ENCODE measurements at places on chromosomes 2 and 18.

- DNase-seq, result no peak
Measured at GRCh38 chr2:71699428-71699827, 246.1 kb downstream of the DYSF start.

GRCh38 chr2:70132244-70133126 lies 45.2 kb downstream of the PCBP1 start:
- peak; percentile 65 for DNase-seq

DNA sequence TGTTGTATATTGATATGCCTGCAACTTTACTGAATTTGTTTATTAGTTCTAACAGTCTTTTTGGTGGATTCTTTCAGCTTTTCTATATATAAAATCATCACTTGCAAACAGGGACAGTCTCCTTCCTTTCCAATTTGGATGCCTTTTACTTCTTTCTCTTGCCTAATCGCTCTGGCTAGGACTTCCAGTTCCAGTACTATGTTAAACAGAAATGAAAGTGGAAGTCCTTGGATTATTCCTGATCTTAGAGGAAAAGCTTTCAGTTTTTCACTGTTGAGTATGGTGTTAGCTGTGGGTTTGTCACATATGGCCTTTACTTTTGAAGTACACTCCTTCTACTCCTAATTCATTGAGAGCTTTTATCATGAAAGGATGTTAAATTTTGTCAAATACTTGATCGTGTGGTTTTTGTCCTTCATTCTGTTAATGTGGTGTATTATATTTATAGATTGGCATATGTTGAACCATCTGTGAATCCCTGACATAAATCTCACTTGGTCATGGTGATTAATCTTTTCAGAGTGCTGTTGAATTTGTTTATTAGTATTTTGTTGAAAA lies 52.9 kb downstream of the REL start:
- DNase-seq, result peak; percentile 14

DNA sequence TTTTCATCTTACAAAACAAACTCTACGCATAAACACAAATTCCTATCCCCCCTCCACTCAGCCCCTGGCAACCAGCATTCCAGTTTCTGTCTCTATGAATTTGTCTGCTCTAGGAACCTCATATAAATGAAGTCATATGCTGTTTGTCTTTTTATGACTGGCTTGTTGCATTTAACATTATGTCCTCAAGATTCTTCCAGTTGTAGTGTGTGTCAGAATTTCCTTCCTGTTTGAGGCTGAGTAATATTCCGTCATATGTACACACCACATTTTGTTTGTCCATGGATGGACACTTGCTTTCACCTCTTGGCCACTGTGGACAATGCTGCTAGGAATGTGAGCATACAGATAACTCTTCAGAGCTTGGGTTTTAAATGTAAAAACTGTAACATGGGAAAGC lies 272.1 kb downstream of the GBX2 start:
- DNase-seq, result peak; percentile 3

GRCh38 chr18:23900994-23901393 lies 113.6 kb upstream of the TTC39C start:
- peak; percentile 70 for DNase-seq

- DNase-seq, result peak; percentile 23
Measured at GRCh38 chr2:237345891-237346640, 67.9 kb downstream of the COL6A3 start.

- DNase-seq, result peak; percentile 40
Measured at GRCh38 chr2:80238692-80239469, 65.7 kb downstream of the LRRTM1 start.

DNA sequence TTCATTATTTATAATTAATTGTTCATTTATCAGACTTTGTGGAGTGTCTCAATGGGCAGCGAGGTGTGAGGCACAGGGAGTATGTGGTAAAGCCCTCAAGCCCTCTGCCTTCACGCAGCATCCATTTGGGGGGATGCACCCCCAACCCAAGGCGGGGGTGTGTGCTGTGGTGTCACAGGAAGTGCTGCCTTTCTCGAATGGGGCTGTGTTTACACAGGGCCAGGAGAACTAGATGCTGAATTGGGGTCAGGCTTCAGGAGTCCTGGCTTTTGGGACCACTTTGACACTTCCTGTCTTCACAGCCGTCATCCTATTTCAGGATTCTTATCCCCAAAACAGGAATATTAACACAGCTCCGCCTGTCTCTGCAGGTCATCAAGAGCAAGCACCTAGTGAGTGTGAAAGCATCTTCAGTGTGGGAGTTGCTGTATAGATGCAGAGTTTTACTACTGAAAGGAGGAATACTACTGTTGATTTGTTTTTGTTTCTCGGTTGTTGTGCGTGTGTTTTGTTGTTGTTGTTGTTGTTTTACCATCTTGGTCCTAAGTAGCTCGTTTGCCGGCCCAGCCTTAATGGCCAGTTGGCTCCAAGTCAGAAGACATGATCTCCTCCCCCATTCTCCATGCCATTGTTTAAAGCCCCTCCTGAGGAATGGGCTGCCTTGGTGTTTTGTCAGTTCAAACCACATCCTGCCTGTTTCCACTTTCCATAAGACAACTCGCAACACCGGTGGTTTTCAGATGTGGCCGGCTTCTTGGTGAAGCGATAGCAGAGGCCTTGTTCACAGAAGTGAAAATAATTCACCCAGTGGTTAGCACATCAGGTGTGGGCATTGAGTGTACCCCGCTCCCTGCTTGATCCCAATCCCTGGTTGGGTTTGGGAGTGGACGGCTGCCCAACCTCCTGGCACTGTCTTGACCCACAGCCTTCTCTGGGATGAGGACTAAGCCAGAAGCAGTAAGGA lies 221.3 kb downstream of the BCL2 start:
- DNase-seq, result no peak

DNA sequence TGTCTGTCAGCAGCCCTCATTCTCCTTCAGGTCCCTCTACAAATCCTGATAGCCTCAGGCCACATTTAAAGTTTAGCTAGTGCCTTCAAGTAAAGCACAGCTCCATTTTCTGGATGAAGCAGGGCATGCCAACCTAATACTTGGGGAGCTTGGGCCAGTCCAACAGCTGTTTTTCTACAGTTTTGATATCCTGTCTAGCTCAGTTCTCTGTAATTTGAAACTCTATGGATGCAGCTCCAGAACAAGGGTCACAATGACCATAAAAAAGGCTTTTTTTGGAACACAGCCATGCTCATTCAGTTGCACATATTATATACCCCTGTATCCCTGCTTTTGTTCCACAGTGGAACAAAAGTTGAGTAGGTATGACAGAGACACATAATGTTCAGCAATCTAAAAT lies 373.5 kb downstream of the SUCLG1 start:
- no peak for DNase-seq

DNA sequence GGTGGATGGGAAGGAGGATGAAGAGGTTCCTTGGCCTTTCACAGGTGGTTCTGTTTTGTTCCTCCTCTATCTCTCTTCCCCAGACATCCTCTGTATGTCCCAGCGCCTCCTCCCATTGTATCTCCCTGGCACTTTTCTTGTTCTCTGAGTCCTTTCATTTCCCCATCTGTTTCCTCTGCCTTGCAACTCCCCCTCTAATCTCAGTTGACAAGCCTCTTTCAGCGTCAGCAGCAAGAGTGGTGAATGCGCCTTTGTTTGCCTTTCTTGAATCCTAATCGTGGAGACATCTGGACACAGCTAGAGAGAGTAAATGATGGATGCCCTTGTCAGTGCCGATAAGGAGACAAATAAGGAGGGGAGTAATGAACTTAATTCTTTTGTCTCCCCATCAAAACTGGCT lies 167.0 kb downstream of the NDUFA10 start:
- DNase-seq, result no peak

DNA sequence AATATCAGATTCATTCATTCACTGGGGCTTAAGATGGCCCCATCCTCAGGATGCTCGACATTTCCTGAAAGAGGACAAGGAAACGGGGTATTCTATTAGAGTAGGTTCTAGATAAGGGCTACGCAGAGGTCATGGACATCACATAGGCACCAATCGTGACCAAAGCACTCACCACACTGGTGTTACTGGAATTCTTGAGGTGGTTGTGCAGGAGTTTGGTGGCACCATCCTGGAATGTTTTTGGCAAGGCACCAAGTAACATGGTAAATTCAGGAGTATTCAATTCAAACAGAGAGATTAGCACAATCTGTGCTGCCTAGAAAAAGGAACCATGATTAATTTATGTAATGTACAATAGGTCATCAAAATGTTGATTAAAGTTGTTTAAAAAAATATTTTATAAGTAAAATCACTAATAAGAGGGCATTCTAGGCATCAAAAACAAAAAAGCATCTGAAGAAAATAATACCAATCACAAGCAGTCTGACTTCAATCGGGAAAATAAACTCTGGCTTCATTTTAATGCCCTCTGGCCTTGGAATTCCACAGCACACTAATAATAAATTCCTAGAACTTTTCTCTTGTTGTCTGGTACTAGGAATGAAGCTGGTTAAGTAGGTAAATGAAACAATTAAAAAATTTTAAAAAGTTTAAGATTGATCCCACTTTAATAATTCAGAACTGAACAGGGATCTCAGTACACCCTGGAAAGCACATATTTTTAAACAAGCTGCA lies 102.8 kb upstream of the TFCP2L1 start:
- DNase-seq, result no peak

DNA sequence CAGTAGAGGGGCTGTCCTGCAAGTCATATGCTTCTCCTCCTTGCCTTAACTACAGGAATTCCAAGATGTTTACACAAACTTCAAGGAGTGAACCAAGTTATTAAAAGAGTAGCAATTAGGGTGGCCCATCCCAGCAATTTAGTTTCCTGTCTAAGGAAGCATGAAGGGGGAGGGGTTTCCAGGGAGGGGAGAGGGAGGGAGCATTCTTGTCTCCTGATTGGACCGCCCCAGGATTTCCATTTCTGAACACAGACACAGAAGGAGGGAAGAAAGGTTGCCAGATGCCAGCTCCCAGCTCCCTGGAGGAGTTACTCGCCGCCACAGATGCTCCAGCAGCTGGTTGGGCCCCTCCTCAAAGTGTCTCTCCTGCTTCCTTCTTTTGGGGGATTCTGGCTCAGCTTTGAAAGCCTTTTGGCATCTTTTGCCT lies 107.6 kb downstream of the TRIB2 start:
- DNase-seq, result peak; percentile 60

- peak; percentile 90 for DNase-seq
Measured at GRCh38 chr18:58998401-58999203, 133.9 kb downstream of the ZNF532 start.

DNA sequence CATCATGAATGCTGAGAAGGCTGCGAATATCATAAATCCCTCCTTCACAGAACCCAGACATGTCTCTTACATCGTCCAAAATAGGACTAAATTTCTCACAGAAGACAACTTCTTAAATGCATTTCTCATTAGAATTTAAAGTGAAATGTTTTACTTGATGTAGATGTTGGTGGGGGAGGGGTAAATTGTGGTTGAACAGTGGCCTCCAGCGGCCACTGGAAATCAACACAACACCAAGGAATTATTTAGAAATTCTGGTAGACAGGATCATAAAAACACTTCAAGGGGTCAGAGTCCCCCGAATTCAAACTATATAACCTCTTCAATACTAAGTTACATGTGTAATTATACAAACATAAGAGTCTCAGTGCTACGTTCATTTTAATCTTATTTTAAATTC lies 135.9 kb downstream of the ABCA12 start:
- DNase-seq, result peak; percentile 66

GRCh38 chr2:102474785-102475184 lies 1.8 kb downstream of the SLC9A4 start:
- no peak for DNase-seq

DNA sequence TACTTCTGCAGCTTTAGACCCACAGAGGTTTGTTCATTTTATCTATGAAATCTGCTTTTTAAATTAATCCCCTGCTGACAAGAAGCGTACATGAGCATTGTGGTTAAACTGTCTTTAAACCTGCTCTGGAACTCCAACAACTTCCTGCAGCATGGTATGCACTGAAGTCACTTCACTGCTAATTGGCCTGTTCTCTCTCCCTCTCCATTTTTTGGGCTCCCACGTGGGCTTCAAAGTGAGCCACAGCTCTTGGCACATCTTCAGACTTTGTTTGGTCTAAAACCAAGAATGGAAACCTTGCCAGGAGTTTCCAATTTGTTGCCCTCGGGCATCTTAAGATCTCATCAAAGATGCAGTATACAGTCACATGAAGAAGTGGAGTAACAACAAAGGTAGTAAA lies 311.4 kb downstream of the LRRTM1 start:
- DNase-seq, result no peak

- DNase-seq, result no peak
Measured at GRCh38 chr2:160628811-160629210, 135.2 kb upstream of the RBMS1 start.

- no peak for DNase-seq
Measured at GRCh38 chr18:54209471-54210180, 14.8 kb downstream of the MBD2 start.

DNA sequence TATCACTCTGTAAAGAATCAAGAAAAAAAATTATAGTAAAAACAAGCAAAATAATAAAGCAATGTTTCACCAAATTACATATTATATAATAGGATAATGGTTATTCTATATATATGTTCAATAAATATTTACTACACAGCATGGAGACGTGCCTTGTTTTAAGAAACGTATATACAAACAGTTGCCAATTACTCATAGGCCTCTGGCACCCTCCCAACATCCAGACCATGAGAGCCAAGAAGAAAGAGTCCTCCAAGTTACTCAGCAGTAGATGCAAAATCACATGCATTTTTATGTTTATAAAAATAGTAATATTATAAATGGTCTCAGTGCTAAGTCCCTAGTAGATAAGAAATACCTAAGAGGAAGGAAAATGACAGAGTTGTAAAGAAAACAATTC lies 64.8 kb downstream of the REV1 start:
- DNase-seq, result peak; percentile 94

DNA sequence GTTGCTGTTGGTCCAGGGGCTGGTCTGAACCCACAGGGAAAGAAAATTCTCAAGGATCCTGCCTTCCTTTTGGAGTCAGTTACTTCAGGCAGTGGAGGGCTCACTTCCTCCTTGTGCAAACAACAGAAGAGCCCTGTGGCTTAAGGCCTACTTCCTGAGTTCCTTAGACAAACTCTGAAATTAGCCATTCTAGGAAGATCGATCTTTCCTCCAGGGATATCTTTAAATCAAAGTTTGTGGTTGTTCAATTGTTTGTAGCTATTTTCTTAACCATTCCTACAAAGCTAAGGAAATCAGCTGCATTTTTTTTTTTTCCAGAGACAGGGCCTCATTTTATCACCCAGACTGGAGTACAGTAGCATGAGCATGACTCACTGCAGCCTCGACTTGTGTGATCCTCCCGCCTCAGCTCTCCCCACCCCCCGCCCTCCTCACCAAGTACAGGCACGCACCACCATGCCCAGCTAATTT lies 156.0 kb downstream of the TANC1 start:
- DNase-seq, result peak; percentile 93
